ENCODE measurements at places on chromosomes 4 and X. TPM values are rescaled to one million over a fixed set of nuclear protein-coding genes. Genes with fewer than 3 reads are reported as not detected.

Gene SMIM10L2A
- 0.20 TPM for total RNA-seq

Gene CT45A5
- not detected for total RNA-seq

Gene NXF2B
- total RNA-seq = not detected

Gene TAB3
- total RNA-seq = 11.1 TPM

Gene LARP1B
- 17.0 TPM for total RNA-seq

Gene PNMA6A
- 0.20 TPM for total RNA-seq

Gene TEX13D
- total RNA-seq = not detected

All from mammary microvascular endothelial cell (primary cell).